Neural progenitor cell (in vitro differentiated cells): ENCODE measurements at places on chromosomes 12 and 14.
A peak's percentile ranks its signal among the peaks of the same experiment; 100 is the strongest.

DNA sequence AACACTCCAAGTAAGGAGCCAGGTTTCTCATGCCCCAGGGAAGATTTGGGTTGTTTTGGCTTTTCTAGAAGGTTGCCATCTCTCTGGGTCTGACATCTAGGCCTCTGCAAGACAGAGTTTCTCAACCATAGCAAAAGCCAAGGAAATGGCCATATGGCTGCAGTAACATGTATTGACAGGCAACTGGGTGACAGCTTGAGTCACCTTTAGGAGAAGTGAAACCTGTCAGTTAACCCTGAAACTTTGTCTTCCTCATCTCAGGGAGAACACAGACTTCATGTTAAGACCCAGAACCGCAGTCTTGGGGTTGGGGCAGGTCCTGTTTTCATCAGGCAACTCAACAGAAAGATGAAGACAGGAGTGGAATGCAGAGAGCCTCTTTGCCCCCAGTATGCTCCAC lies 46.0 kb upstream of the PLBD1 start:
- no peak for DNase-seq

DNA sequence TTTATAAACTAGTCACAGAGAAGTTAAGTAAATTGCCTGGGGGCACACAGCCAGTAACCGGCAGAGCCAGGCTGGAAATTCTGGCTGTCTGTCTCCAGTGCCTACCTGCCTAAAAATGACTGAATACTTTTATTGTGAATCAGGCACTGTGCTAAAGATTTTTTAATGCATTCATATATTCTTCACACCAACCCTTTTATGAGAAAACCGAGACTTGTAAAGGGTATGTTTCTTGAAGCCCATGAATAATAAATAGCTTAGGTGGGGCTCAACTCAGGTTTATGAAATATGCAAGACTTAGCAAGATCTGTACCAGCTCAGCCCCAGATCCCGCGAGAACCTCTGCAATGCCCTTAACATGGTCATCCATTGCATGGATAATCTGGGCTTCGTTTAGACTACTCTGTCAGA lies 60.8 kb downstream of the TMCC3 start:
- no peak for DNase-seq

DNA sequence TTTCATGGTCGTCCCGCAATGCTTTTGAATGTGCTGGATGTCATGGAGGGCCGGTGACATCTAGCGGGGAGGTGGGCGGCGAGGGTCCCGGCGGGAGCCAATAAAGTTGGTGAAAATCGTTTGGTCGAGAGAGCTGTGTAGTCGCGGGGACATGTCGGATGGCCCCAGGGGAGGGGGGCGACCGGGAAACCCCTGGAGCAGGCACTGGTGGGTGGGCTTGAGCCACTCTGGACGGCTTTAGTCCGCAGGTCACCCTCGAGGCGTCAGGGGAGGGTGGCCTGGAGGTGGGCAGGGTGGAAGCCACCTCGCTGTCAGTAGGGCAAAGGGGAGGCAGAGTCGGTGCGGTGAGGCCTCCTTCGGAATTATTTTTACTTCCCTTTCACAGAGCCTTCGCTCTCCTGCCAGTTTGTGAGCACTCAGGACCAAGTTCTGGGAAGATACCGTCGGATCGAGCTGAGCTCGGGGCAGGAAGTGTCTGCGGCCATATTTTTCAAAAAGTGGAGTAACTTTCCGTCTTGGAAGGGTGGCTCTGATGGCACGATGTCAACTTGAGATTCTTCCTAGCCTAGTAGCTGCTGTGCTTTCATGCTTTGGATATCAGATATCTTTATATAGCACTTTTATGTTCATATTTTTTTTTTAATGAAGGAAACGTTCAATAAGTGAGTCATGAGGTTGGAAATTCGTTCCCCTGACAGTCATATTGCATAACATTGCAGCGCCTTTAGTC lies 28.2 kb downstream of the WBP11 start:
- peak; percentile 51 for DNase-seq

DNA sequence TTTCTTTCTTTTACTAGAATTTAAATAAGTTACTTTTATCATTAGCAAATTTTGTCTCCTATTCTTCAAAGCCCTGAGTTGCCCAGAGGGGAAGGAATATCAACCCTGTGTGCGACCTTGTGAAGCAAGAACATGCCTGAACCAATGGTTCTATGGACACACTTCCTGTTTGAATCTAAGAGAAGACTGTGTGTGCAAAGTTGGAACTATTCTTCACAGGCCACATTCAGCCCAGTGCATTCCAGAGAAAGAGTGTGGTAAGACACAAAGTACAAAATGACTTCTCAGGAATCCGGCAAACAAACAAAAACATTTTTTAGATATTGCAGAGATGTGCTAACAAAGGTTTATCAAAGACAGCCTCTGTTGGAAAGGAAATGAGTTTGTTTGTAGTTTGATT lies 90.8 kb upstream of the PTPRQ start:
- no peak for DNase-seq

- no peak for DNase-seq
Measured at GRCh38 chr14:102493585-102493984, 16.0 kb downstream of the ANKRD9 start.

- no peak for DNase-seq
Measured at GRCh38 chr12:51677284-51677968, 86.4 kb downstream of the SCN8A start.

DNA sequence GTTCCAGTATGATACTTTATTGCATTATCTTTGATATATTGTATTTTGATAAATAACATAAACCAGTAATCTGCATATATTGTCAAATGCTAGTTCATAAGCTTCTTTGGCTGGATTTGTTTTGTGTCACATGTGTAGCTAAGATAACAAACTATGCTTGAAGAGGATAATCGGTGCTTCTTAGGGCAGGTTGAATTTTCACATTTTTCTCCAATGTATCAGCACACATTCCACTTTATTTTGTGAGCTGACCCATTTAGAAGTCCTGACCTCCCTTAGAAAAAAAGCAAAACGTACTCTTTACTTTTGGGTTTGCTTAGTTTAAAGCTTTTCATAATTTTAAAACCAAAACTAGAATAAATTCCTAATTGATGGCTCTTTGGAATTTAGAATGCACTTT lies 277.7 kb upstream of the DDHD1 start:
- DNase-seq: no peak

DNA sequence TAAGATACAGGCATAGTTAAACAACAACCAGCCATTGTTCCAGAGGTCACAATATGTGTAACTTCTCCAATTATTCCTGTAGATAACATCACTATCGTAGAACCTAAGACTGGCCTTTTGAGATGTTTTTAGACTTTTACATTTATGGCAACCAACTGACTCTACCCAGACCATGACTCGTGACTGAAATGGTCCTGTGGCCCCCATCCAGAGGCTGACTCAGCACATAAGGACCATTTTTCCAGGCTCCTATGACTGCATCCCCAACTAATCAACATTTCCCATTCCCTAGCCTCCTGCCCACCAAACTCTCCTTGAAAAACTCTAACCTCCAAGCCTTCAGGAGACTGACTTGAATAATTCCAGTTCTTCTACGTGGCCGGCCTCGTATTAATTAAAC lies 52.6 kb upstream of the NID2 start:
- DNase-seq: no peak
